Transverse colon (tissue), 4 donors: ENCODE measurements at places on chromosomes 3 and 15. TPM values are rescaled to one million over a fixed set of nuclear protein-coding genes. Genes with fewer than 3 reads are reported as not detected.

- H3K4me1 ChIP-seq = no peaks in the 10 kb centered on the region
- no peaks in the 10 kb centered on the region for H3K27me3 ChIP-seq
- no peak for DNase-seq
- H3K27ac ChIP-seq = no peak overlapping the region
- H3K4me3 ChIP-seq = no peak overlapping the region
Measured at GRCh38 chr3:8387571-8387970, 114.1 kb upstream of the LMCD1 start.

DNA sequence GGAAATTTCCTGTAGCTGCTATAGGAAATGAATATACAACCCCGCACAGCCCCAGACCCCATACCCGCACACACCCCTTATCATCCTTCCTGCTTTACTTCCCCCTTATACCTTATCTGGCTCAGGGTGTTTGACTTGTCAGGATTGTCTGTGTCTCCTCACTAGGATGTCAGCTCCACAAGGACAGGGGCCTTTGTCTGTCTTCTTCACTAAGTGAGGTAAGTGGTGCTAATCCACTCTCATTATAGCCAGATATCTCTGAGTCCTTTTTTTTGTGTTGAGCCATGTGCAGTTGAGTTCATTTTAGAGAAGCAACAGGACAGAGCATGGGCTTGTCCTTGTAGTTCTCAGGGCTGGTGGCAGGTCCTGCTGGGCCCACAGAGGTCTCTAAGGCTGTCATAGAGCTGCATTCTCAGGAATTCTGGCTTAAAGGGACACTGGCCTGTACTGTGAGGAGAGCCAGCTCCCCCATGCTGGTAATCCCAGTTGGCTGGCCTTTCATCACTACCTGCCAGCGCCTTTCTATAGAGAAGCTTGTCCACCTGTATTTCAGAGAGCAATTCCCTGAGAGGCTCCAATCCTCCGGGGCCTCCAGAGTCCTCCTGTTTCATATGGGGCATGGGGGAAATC is 9.0 kb downstream of the KY start:
- no peak overlapping the region for H3K27ac ChIP-seq
- no peaks in the 10 kb centered on the region for H3K4me1 ChIP-seq
- H3K4me3 ChIP-seq = no peak overlapping the region
- no peak for DNase-seq
- H3K36me3 ChIP-seq = no peaks in the 10 kb centered on the region

GRCh38 chr3:146026547-146026946 is 134.4 kb downstream of the PLOD2 start:
- no peak for DNase-seq
- no peaks in the 10 kb centered on the region for H3K36me3 ChIP-seq
- no peak overlapping the region for H3K27ac ChIP-seq
- H3K4me3 ChIP-seq = no peak overlapping the region
- no peaks in the 10 kb centered on the region for H3K27me3 ChIP-seq
- no peaks in the 10 kb centered on the region for H3K4me1 ChIP-seq

- peaks cover 100% of the 10 kb centered on the region for H3K27me3 ChIP-seq
- peaks cover 27% of the 10 kb centered on the region for H3K4me1 ChIP-seq
- H3K27ac ChIP-seq = no peak overlapping the region
- H3K4me3 ChIP-seq = no peak overlapping the region
Measured at GRCh38 chr15:52803467-52804306, 13.6 kb upstream of the ONECUT1 start.

DNA sequence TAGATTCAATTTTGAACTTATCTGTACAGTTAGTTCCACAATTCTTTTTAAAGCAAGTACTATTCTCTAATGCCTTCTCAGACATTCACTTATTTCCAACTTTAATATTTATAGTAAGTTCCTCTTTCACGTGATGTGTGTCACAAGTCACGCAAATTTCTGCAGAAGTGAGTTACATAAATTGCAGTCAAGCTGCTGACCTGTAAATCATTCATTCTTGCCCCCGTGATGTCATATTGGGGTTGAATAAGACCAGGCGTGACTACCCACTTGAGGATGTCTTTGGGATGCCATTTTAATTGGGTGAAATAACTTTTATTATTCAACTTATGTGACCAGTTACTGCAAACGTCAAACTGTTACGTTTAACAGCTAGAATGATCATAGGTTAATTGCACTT is 15.1 kb downstream of the PPARG start:
- H3K27me3 ChIP-seq = no peaks in the 10 kb centered on the region
- H3K4me3 ChIP-seq = no peak overlapping the region
- H3K36me3 ChIP-seq = no peaks in the 10 kb centered on the region

DNA sequence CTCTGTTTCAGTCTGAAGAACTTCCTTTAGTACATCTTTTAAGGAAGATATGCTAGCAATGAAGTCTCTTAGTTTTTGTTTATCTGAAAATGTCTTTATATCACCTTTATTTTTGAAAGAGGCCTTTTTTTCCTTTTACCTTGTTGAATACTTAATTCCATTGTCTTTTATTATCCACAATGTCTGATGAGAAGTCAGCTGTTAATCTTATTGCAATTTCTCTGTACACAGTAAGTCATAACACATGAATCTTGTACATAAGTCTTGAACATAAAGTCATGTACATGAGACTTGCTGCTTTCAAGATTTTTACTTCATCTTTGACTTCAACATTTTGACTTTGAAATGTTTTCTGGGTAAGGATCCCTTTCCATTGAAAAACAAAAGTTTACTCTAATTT is 424.3 kb upstream of the ATP10A start:
- no peaks in the 10 kb centered on the region for H3K36me3 ChIP-seq
- H3K27ac ChIP-seq = no peak overlapping the region
- no peaks in the 10 kb centered on the region for H3K27me3 ChIP-seq
- no peak overlapping the region for H3K4me3 ChIP-seq

- peaks cover 19% of the 10 kb centered on the region for H3K4me1 ChIP-seq
- H3K4me3 ChIP-seq = no peak overlapping the region
- no peaks in the 10 kb centered on the region for H3K36me3 ChIP-seq
- no peaks in the 10 kb centered on the region for H3K27me3 ChIP-seq
- no peak overlapping the region for H3K27ac ChIP-seq
Measured at GRCh38 chr3:120021523-120021922, 72.7 kb downstream of the GSK3B start.

GRCh38 chr15:70036585-70037291 is 61.0 kb downstream of the TLE3 start:
- no peak overlapping the region for H3K4me3 ChIP-seq
- no peaks in the 10 kb centered on the region for H3K4me1 ChIP-seq
- no peak overlapping the region for H3K27ac ChIP-seq
- DNase-seq = peak; percentile 83
- peaks cover 9% of the 10 kb centered on the region for H3K27me3 ChIP-seq

The HRG gene
- not detected for total RNA-seq
